NCI-H2029 (cell line): ENCODE measurements at places on chromosomes 1 and 21.

- DNase-seq, result peak; percentile 65
Measured at GRCh38 chr1:226308723-226309397, at the start of gene LIN9. LIN9 (minus strand) TSS chr1:226309164; CDS start chr1:226309139, 25 bp downstream.

DNA sequence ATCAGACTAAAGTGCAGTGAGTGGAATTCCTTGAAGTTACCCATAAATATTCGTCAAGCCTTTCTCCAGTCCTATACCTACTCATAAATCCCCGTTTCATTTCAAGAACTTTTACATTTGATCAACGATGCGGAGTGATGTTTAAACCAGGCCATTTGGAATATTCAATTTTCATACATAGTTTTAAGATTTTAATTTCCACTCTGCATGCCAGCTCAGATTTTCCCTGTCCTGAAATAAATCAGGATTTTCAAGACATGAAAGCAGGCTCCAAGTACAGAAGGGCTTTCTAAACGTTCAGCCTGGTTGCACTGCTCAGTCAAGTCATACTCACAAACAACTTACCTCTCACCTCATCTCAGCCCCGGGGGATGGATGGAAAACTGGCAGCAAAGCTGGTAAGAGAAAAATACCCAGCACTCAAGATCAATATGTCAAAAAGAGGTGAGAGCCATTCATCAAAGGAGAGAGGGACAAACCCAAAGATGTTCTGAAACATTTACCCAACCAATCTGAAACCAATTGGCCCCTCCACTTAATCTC, 418.5 kb downstream of the PLPP3 start:
- no peak for DNase-seq

GRCh38 chr1:1917995-1918900, 831 bp downstream of the TMEM52 start:
- no peak for DNase-seq

DNA sequence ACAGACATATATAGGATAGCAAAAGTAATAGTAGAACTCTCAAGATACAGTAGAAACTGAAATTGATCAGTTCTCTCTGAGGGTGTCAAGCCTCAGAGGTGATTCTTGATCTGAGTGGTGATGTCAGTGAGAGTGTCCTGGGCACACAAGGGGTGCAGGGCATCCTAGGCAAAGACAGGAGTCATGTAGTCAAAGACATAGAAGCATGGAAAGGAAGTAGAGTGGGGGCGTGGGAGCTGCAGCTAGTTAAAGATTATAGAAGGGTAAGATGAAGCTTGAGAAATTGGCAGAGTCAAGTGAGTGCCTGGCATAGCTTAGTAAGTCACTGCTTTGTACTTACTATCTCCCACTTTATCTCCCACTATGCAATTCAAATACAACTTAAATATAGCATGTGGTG, 22.8 kb downstream of the CDC7 start:
- no peak for DNase-seq

DNA sequence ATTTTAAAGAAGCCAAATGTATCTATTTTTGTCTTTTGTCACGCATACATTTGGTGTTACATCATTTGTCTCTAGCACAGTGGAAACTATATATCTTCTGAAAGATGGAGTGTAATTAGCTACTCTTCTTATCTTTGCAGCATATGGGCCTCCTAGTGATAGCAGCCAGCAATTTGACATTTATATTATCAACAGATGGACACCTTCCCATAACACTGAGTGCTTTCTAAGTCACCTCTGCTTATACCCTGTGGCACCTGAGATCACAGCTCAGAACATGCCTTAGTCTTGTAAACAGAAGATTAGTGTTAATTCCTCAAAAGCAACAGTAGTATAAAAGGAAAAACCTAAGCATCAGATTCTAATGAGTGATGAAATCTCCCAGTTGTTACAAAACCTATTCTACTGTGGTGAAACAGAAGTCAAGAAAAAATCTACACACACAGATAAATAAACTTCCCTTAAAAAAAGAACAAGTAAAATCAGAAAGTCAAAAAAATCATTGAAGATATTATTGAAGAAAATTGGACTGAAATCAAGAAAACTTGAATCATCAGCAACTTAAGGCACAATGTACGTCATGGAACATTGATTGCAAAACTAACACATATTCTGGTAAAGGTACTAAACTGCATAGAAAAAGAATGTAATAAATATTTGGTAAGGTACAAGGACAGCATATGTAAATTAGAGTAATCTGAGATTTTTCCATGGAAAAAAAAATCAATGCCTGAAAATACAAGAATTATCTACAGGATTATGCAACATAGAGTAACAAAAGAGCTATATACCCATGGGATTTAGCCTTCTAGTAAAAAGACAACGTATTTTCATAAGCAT, 61.7 kb downstream of the KCNT2 start:
- DNase-seq, result no peak

DNA sequence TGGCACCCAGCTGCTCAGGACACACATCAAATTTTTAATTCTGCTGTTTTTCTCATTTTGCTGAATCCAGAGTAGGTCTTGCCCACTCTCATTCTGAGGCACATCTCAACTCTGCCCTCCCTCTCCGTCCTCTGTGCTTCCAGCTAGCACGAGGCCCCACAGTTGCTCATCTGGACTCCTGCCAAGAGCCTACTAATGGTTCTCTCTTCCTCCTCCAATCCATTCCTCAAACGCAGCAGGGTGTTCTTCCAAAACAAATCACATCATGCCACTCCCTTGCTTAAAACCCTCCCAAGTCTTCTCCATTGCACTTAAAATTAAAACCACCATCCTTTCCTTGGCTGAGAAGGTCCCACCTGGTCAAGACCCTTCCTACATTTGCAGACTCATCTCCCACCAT, 49.8 kb upstream of the SCAF4 start:
- DNase-seq, result peak; percentile 27

DNA sequence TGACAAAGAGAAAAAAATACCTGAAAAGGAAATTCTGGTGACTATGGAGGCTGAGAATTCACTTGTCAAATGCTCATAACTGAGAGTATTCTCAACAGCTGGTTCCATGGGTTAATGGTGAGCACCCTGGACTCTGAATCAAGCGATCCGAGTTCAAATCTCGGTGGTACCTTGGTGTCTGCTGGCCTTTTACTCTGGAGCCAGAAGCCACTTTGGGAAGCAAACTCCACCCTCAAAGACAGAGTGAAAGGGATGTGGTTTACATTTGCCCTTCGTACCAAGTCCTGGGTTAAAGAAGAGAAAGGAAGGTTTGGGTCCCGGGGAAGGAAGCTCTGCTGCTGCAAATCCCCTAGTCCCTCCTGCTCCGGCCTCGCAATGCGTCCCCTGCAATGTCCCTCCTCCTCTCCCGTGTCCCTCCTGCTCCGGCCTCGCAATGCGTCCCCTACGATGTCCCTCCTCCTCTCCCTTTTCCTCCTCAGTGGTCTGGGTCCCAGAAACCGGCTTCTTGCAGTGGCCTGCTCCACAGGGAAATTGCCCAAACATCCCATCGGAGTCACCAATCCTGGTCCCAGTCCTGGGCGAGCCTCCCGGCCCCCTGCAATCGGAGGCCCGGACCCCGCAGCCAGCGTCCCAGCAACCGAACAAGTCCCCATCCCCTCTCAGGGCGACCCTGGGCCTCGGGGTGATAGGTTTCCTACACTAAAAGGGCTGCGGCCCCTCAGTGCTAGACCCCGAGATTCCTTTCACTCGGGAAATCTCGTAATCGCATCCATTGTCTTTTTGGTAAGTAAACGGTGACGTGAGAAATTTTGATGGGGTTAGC, 129.4 kb downstream of the PPIAL4G start:
- DNase-seq, result no peak

GRCh38 chr1:79708646-79709265, 702.2 kb upstream of the ADGRL4 start:
- no peak for DNase-seq

GRCh38 chr1:32783851-32784250, 33.3 kb downstream of the YARS1 start:
- DNase-seq, result no peak
